ENCODE measurements at places on chromosomes 4 and X.

GRCh38 chrX:140274811-140275525, 229.9 kb downstream of the SOX3 start:
- no peak for DNase-seq

- DNase-seq, result no peak
Observed at GRCh38 chr4:2871911-2872310, 28.3 kb downstream of the ADD1 start.

GRCh38 chr4:139559089-139559479, 3.1 kb upstream of the SETD7 start:
- no peak for DNase-seq

GRCh38 chr4:66569228-66569627, 898.9 kb upstream of the EPHA5 start:
- no peak for DNase-seq

DNA sequence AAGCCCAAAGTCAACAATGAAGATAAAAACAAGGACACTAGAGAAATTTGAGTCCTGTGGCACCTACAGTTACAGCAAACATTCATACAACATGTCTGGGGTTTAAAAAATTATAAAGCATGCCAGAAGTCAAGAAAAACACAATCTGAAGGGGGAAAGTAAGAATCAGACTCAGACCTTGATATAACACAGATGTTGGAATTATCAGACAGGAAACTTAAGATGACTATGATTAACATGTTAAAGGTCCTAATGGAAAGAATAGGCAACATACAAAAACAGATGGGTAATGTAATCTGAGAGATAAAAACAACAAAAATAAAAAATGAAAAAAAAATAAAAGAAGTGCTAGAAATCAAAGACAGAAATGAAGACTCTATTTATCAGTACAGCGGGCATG, 446.5 kb downstream of the SPRY1 start:
- no peak for DNase-seq

- no peak for DNase-seq
Observed at GRCh38 chr4:76156635-76157034, 8.4 kb upstream of the NUP54 start.

DNA sequence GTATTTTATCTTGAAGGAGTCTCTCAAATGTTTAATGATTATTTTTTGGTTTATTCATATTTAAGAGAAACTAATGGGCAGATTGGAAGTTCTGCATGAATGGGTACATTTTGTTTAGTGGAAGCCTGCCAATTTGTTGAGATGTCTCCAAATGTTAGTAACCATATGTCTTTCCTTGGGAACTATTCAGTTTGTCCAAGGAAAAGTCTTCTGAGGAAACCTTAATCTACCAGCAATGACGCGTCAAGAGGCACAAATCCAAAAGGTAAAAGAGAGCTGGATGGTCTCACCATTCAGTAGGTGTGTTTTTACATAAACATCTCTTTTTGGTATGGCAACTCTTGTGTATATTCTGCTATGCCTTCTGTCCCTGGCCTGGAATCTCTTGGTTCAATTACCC, 37.4 kb upstream of the NDST3 start:
- DNase-seq, result no peak

DNA sequence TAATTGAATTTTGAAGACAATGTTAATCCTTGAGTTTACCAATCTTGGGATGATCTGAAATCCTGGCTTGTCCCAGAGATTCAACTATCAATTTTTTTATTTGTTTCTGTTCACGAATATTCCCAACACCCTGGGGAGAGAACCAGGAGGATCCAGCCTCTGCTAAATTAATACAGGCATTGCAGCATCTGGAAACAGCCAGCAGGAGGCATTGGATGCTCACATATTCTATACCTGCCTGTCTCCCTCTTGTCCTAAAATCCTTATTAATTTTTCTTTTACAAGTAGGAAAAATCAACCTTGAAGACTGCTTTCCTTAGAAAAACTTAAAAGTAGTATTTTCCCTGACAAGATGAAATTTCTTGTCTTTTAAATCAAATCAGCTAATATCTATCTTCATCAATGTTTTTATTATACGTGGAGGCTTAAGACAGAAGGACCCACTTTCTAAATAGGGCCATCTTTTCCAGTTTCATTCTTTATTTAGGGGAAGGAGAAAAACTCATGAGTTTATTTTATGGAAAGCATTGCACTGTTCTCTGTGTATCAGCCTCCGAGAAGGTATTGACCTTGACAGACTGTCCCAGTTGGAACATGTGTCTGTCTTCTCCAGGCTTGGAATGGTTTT, 102.4 kb downstream of the CLNK start:
- DNase-seq, result no peak

DNA sequence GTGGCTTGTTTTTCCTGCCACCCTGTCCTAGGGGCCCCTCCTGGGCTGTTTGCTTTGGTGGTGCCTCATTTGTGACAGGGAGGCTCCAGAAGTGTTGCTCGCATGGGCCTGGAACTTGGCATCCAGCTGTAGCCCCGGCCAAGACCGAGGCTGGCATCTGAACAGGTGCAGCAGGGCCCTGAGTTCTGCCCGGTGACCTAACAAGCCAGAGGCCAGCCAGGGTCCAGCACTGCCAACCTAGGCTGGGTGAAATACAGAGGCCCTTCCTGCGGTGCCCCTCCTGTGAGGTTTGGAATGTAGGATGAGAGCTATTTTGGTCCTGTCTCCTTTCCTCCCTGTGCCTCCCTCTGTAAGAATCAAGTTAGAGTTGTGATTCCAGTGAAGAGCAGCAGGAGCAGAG, 58.5 kb downstream of the STARD8 start:
- no peak for DNase-seq

GRCh38 chr4:15558561-15558960, 88.9 kb downstream of the CC2D2A start:
- no peak for DNase-seq

GRCh38 chr4:69484011-69484410, 11.7 kb downstream of the UGT2B4 start:
- DNase-seq, result no peak

DNA sequence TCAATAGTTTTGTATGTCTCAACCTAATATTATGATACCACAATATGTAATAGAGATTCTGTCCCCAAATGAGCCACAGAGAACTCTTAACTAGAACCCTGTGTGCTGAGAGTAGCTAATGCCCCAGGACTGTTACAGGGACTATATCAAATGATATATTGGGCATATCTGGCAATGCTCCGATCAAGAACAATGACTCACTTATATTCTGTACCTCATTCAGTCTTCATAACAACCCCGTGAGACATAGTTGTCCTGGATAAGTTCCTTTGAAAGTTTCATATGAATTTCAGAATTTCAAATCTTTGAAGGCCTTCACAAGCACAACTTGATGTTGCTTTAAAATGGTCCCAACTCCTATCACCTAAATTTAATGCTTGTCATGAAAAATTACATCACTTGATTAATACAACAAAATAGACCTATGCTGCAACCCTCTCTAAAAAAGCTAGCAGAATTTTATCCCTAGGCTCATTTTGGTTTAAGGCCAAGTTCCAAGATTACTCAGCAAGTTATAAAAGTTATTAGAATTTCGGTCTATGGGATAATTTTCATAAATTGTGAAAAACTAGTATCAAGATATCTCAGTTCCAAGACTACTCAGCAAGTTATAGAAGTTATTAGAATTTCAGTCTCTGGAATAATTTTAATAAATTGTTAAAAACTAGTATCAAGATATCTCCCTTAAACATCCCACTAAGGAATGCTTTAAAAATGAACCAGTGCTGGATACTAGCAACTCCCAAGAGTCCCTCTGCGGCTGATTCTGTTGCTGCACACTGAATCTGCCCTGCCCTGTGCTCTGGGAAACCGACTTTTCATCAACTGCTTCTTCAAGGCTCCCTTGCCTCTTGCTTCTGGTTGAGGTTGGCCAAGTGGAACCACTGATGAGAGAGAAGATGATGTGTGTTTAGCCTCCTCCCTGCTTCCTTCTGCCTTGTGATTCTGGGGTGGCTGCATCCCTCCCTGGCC, 6.0 kb upstream of the ANXA3 start:
- no peak for DNase-seq

- no peak for DNase-seq
Observed at GRCh38 chrX:23435108-23435507, 100.5 kb downstream of the PTCHD1 start.

GRCh38 chrX:37380924-37381323, 31.8 kb downstream of the PRRG1 start:
- DNase-seq, result no peak

DNA sequence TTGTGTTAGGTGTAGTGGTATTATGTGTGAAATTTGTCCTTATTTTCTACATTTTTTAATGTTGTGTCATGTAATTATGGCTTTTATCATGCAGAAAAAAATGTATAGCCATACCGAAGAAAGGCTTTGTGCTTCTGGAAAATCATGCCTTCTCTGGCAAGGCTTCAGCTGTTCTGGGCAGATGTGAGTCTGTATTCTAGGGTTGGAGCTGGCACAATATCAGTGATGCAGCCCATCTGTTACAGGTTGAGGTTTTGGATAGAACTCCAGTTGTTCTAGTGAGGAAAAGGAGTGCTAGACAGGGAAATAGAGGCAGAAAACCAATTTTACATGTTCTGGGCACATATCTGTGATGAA, 44.8 kb upstream of the PRSS12 start:
- no peak for DNase-seq

DNA sequence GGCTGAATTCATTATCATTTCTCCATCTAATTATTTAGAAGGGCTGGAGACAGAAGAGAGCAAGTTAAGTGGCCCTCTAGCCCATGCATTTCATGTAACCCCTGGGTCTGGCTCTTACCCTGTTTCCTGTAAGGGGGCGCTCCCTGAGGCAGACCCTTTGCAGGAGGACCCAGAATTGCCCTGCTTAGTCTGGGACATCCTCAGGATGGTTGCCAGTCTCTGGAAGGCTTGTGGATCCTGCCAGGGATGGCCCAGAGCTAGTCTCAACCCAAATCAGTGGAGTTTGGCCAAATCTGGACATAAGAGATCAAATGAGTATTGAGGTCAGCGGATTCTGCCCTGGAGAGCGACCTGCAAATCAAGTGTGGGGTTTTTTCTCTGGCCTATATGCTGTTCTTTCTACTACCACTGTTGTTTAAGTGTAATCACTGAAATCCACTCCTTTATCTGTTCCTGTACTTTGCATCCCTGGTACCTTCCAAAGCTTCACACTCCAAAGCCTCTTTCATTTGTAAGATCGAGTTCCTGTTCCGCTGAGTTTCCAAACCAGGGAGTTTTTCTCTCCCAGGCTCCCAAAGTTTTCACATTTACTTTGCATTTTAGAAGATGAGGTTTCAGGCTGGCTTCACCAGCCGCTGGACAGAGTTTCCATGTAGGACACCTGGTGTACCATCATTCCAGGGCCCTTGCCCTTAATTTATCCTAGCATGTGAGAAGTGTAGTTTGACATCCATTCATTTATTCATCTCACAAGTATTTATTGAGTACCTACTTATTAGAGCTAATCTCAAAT, 6.3 kb downstream of the KLF3 start:
- DNase-seq, result no peak

- DNase-seq, result no peak
Observed at GRCh38 chr4:156347412-156348075, 393.9 kb upstream of the CTSO start.

DNA sequence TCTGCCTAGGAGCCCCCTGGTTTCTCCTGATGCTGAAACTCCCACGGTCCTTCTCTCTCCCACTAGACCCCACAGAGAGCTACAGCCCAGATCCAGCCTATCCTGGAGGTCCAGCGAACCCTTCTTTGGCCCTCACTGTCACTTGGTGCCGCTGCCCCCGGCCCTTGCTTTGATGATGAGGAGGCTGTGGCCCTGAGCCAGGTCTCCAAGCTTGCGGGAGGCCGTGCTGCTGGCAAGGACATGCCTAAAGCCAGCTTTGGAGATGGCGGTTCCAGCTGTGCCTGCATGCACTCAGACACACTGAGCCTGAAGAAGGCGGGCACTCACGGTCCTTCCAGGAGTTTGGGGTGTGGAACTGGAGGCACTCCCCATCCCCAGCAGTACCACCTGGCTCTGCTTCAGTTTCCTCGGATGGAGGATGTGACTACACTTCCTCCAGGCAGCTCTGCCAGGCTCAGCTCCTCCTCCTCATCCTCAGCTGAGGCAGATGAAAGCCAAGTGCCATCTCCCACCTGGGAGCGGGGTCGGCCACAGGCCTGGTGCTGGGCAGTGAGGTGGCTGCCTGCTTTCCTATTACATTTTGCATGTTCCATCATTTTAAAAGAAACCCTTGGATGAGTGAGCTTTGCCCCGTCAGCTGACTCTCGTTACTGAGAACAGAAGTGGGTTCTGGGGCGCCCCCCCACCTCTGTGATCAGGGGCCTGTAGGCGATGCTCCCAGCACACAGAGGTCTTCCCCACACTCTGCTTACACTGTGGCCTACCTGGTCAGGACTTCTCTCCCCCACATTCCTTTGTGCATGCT, 9.0 kb downstream of the TNIP2 start:
- no peak for DNase-seq

DNA sequence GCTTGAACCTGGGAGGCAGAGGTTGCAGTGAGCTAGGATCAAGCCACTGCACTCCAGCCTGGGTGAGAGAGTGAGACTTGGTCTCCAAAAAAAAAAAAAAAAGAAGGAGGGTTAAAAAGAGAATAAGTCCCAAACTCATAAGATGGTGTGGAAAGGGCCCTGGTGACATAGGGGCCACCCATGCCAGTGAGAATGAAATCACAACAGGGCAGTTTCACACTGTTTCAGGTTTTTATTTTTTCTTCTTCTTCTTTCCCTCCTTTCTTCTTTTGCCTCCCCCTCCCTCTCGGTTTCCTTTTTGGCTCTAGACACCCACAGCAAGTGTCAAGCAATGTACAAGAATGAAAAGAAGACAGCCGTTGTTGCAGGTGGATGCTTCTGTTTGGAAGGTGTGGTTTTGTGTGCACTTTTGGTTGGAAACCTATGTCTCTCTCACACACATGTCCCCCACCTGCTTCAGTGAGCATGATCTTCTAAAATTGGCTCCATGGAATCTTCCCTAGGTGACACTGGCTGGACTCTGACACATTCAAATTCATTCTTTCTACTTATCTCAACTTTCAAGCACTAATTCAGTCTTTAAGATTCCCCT, 14.4 kb upstream of the TLR8 start:
- no peak for DNase-seq

GRCh38 chr4:37685823-37686372, 278 bp downstream of the RELL1 start:
- DNase-seq, result no peak

GRCh38 chr4:184423003-184423686, 51.2 kb downstream of the IRF2 start:
- no peak for DNase-seq

Data from NCI-H1930 (cell line).